ENCODE measurements at places on chromosomes 1 and 21.

DNA sequence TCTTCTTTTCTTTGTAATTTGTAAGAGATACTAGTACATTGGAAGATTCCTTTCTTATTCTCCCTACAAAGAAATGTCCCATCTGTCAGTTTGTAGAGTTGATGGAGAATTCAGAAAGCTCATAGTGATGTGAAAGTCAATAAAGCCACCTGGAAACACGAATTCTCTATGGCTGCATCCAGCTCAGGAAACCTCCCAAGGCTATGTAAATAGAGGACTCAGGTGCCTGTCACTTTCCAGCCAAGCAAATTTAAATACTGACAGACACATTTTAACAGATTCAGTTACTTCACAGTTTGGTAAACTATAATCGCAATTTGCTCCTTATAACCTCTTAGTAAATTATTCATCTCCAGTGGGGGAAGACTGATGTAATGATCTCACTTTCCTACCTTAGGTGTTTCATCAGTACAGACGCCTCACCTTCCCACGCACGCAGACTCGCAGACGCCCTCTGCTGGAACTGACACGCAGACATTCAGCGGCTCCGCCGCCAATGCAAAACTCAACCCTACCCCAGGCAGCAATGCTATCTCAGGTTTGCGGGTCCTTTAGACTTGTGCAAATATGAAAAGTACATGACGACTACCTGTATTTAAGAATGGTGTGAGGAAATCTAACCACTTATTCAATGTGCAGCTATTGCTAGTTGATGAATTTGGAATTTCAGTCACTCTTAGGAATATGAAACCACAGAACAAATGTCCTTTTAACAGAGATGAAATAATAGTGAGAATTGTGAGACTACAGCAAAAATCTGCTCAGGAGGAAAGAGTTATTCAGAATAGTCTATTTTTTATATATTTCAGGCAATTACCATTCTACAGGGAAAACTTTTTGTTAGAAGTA lies 60.6 kb downstream of the PTPRC start:
- H3K27ac ChIP-seq: peak overlapping the region; percentile 65
- H3K36me3 ChIP-seq: peaks cover 47% of the 10 kb centered on the region
- no peak overlapping the region for H3K4me3 ChIP-seq
- peak; percentile 29 for DNase-seq

GRCh38 chr1:43276673-43277072 lies 6.9 kb downstream of the TMEM125 start:
- H3K27me3 ChIP-seq: peaks cover 9% of the 10 kb centered on the region
- no peaks in the 10 kb centered on the region for H3K36me3 ChIP-seq
- DNase-seq: no peak
- H3K4me1 ChIP-seq: peaks cover 3% of the 10 kb centered on the region
- H3K27ac ChIP-seq: no peak overlapping the region

GRCh38 chr1:237817277-237817676 lies 73.4 kb downstream of the ZP4 start:
- no peak overlapping the region for H3K27ac ChIP-seq
- H3K27me3 ChIP-seq: peaks cover 2% of the 10 kb centered on the region

GRCh38 chr1:150554086-150554452 lies 4.9 kb downstream of the ADAMTSL4 start:
- DNase-seq: no peak
- peaks cover 6% of the 10 kb centered on the region for H3K27me3 ChIP-seq
- peaks cover 1% of the 10 kb centered on the region for H3K36me3 ChIP-seq

- H3K4me3 ChIP-seq: no peak overlapping the region
- peak overlapping the region; percentile 42 for H3K27ac ChIP-seq
- no peaks in the 10 kb centered on the region for H3K27me3 ChIP-seq
- DNase-seq: no peak
- no peaks in the 10 kb centered on the region for H3K36me3 ChIP-seq
Observed at GRCh38 chr1:16164213-16165072, 8.6 kb upstream of the EPHA2 start.

- no peak overlapping the region for H3K4me3 ChIP-seq
- H3K27ac ChIP-seq: no peak overlapping the region
- H3K36me3 ChIP-seq: no peaks in the 10 kb centered on the region
- H3K4me1 ChIP-seq: peaks cover 34% of the 10 kb centered on the region
- no peak for DNase-seq
Observed at GRCh38 chr1:28129150-28129549, 40.7 kb upstream of the EYA3 start.

- H3K27ac ChIP-seq: no peak overlapping the region
- no peaks in the 10 kb centered on the region for H3K4me1 ChIP-seq
- no peak for DNase-seq
- no peaks in the 10 kb centered on the region for H3K36me3 ChIP-seq
- peaks cover 4% of the 10 kb centered on the region for H3K27me3 ChIP-seq
Observed at GRCh38 chr1:118902711-118903191, 85.4 kb downstream of the TBX15 start.

- H3K4me3 ChIP-seq: no peak overlapping the region
- no peaks in the 10 kb centered on the region for H3K36me3 ChIP-seq
- peak overlapping the region; percentile 88 for H3K27ac ChIP-seq
- DNase-seq: no peak
Observed at GRCh38 chr1:172359491-172359999, 60.9 kb upstream of the C1orf105 start.

DNA sequence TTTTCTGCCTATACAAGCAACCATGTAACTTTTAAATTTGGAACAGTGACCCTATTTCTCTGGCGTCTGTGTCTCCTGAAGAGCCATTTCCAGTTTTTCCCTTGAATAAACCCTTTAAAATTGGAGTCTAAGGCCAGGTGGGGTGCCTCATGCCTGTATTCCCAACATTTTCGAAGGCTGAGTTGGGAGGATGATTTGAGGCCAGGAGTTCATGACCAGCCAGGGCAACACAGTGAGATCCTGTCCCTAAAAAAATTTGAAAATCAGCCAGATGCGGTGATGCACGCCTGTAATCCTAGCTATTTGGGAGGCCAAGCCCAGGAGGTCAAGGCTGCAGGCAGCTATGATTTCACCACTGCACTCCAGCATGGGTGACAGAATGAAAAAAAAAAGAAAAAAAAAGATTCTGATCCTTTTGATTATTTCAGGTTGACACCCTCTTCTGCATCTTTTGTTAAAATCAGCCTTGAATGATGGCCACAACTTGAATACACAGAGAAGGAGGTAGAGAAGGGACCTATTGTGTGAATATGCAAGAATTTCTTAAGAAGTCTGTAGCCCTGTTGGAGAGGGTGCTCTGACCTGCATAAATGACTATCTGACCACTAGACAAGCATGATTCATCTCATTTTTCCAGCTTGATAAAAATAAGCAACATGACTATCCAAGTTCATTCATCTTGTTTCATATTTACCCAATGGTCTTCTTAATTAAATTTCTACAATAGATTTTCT lies 40.2 kb upstream of the PARP1 start:
- H3K36me3 ChIP-seq: no peaks in the 10 kb centered on the region
- no peak overlapping the region for H3K4me3 ChIP-seq
- peaks cover 21% of the 10 kb centered on the region for H3K4me1 ChIP-seq
- no peaks in the 10 kb centered on the region for H3K27me3 ChIP-seq
- no peak overlapping the region for H3K27ac ChIP-seq

DNA sequence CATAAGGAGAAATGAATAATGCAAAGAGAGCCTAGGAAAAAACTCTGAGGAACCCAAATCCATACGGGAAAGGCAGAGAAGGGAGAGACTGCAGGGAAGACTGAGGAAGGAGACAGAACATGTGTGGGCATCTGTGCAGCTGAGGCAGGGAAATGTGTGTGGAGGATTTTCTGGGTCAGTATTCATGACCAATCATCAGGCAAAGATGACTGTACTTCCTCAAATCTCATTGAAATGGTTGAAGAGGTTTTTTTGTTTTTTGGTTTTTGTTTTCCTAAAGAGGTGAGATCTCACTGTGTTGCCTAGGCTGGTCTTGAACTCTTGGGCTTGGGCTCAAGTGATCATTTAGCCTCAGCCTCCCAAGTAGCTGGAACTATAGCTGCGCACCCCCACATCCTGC lies 15.7 kb downstream of the DIP2A start:
- H3K4me3 ChIP-seq: no peak overlapping the region
- no peak overlapping the region for H3K27ac ChIP-seq
- peaks cover 21% of the 10 kb centered on the region for H3K4me1 ChIP-seq
- peaks cover 7% of the 10 kb centered on the region for H3K36me3 ChIP-seq
- no peak for DNase-seq
- H3K27me3 ChIP-seq: no peaks in the 10 kb centered on the region

Measured in memory B cell (primary cell).